ENCODE measurements at places on chromosomes 16 and 17. TPM values are rescaled to one million over a fixed set of nuclear protein-coding genes. Genes with fewer than 3 reads are reported as not detected.
A peak's percentile ranks its signal among the peaks of the same experiment; 100 is the strongest.

The TMEM114 gene
- not detected for polyA plus RNA-seq

DNA sequence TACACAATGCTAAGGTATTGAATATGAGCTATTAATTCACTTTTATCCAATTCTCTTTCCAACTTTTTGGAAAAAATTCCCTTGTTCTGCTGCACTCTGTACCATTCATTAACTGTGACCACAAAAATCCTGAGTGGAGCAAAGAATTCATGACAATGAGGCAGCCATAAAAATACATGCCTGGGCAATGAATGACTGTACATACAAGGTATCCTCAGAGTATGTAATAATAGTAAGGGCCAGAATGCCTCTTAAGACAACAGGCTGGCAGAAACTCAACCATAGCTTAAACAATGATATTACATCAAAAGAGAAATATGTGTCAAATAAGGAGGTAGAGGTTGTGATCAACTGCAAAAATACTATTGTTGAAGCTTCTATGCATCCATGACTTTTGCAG lies 74.7 kb upstream of the CA10 start:
- no peak for DNase-seq

GRCh38 chr17:14308636-14308964 lies 7.7 kb downstream of the HS3ST3B1 start:
- DNase-seq = peak; percentile 26

The EPX gene
- polyA plus RNA-seq = not detected

- DNase-seq = peak; percentile 12
These were observed 2.0 kb downstream of the MAF start for GRCh38 chr16:79598348-79599181.

The TBC1D3C gene
- polyA plus RNA-seq = not detected

DNA sequence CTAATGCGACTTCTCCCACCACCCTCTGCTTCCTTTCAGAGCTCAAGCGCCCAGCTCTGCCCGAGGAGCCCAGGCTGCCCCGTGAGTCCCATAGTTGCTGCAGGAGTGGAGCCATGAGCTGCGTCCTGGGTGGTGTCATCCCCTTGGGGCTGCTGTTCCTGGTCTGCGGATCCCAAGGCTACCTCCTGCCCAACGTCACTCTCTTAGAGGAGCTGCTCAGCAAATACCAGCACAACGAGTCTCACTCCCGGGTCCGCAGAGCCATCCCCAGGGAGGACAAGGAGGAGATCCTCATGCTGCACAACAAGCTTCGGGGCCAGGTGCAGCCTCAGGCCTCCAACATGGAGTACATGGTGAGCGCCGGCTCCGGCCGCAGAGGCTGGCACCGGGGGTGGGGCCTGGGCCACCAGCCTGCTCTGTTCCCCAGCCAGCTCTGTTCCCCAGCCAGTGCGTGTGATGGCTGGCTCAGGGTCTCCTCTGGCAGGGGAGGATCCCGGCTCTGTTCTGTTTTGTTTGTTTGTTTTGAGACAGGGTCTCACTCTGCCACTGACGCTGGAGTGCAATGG lies 18.7 kb downstream of the CRISPLD2 start:
- DNase-seq = no peak

The OR3A3 gene
- not detected for polyA plus RNA-seq

DNA sequence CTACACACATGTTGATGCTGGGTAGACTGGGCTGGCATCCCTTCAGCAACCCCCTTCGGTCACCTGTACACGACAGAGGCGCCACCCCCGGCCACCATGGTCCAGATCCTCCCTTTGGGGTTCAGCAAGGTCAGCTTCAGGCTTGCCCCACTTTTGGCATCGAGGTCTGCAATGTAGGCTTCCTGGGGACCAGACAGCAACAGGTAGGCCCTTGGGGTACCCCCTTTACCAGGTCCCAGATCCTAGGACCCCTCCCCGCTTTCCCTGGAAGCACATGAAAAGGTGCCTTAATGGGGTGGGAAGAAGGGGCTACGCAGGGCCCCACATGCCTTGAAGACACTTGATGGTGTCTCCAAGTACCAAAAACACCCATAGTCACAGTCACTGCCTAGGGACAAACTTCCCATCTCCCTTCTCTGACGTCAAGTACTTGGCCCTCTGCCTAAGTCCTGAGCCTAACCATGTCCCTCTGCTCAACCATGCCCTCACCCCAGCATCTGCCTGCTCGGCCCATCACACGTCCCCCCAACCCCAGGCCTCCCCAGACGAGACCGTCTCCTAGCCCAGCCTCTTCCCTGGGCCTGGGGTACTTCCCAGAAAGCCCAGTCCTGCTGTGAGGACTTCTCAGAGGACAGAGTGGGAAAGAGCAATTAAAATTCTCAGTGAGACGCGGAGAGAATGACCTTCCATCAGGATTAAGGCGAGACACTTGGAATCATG lies 12.1 kb downstream of the ACLY start:
- no peak for DNase-seq

The DNAAF1 gene
- not detected for polyA plus RNA-seq

GRCh38 chr17:20226814-20227482 lies 217.8 kb downstream of the SPECC1 start:
- peak; percentile 89 for DNase-seq

GRCh38 chr17:62070900-62071299 lies 5.8 kb upstream of the MED13 start:
- no peak for DNase-seq

- no peak for DNase-seq
These were observed 3.9 kb upstream of the WNT9B start for GRCh38 chr17:46847204-46848191.

DNA sequence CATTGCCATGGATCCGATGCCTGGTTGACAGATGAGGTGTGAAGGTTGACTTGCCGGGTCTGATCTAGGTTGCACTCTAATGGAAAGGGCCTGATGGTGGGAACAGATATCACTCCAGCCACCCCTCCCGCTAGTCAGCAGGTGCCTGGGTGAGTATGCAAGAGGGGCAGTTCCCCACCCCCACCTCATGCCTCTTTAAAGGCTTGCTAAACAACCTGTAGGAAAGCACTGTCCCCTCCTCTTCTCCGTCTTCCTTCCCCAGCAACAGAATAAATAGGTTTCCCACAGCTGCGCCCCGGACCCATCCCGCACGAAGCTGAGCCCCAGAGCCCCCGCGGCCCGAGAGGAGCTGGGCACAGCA lies 746 bp upstream of the TMEM132E start:
- DNase-seq = no peak

The KCNH6 gene
- polyA plus RNA-seq = not detected

The TP53TG3 gene
- polyA plus RNA-seq = not detected

The GAN gene
- 1.6 TPM for polyA plus RNA-seq

The WDR90 gene
- 8.2 TPM for polyA plus RNA-seq
